ENCODE measurements at places on chromosomes 16 and 17.
A peak's percentile ranks its signal among the peaks of the same experiment; 100 is the strongest.

DNA sequence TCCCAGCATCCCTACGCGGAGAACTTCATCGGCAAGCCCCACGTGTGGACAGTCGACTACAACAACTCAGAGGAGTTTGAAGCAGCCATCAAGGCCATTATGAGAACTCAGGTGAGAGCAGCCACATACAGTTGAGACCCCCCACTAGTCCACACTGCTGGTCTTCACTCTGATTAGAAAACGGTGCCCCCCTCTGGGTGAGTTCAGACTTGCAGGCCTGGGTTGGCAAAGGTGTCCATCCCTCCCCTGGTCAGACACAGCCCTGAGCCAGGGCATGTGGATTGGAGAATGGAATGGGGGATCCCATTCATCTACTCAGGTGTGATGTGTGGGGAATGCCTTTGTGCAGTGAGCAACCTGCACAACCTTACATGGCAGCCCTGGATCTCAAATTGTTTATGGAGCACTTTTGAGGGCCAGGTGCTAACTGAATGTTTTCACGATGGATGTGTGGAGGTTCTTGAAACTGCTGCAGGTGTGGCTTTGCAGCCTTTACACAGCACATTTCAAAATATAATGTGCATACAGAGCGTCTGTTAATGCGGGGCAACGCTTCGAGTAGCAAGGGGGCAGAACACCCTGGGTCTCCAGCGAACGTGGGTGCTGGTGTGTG is 72.6 kb downstream of the MGAT5B start:
- DNase-seq, result no peak

DNA sequence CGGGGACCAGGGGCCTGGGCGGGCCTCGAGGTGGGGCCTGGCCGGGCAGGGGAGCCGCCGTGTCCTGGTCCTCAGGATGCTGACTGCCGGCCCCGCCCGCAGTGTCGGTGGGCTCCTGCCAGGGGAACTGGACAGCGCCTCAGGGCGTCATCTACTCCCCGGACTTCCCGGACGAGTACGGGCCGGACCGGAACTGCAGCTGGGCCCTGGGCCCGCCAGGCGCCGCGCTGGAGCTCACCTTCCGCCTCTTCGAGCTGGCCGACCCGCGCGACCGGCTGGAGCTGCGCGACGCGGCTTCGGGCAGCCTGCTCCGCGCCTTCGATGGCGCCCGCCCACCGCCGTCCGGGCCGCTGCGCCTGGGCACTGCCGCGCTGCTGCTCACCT is 2.3 kb upstream of the PAQR4 start:
- no peak for DNase-seq

GRCh38 chr17:27576477-27577083 is 54.4 kb upstream of the LGALS9 start:
- DNase-seq, result no peak

DNA sequence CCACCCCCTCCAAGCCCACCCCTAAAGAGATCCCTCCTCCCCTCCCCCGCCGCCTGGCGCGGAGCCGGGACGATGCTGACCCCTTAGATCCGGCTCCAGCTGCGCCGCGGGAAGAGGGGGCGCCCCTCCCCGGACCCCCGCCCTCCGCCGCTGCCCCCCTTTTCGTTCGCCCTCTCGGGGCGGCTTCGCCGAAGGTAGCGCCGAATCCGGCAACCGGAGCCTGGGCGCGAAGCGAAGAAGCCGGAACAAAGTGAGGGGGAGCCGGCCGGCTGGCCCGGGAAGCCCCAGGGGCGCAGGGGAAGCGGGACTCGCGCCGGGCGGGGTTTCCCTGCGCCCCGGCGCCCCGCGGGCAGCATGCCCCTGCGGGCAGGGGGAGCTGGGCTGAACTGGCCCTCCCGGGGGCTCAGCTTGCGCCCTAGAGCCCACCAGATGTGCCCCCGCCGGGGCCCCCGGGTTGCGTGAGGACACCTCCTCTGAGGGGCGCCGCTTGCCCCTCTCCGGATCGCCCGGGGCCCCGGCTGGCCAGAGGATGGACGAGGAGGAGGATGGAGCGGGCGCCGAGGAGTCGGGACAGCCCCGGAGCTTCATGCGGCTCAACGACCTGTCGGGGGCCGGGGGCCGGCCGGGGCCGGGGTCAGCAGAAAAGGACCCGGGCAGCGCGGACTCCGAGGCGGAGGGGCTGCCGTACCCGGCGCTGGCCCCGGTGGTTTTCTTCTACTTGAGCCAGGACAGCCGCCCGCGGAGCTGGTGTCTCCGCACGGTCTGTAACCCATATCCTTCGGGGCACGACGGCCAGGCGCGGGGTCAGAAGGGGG is 623 bp downstream of the CACNA1G start:
- no peak for DNase-seq

DNA sequence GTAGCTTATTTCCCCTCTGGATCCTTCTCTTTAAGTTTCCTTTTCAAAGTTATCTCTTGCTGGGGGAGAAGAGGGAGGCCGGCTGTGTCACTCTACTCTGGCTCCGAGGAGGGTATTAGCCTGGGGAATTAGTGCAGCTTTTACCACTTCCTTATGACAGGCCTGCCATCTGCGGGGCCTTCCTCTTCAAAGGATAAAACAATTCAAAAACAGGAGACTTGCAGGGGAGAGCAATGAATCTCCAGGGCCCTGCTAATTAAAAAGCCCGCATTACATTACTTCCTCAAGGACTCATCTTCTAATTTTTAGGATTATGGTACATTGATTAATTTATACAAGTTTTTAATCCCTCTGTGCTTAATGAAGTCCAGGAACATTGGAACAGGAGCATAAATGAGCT is 190.9 kb upstream of the CDH5 start:
- no peak for DNase-seq

DNA sequence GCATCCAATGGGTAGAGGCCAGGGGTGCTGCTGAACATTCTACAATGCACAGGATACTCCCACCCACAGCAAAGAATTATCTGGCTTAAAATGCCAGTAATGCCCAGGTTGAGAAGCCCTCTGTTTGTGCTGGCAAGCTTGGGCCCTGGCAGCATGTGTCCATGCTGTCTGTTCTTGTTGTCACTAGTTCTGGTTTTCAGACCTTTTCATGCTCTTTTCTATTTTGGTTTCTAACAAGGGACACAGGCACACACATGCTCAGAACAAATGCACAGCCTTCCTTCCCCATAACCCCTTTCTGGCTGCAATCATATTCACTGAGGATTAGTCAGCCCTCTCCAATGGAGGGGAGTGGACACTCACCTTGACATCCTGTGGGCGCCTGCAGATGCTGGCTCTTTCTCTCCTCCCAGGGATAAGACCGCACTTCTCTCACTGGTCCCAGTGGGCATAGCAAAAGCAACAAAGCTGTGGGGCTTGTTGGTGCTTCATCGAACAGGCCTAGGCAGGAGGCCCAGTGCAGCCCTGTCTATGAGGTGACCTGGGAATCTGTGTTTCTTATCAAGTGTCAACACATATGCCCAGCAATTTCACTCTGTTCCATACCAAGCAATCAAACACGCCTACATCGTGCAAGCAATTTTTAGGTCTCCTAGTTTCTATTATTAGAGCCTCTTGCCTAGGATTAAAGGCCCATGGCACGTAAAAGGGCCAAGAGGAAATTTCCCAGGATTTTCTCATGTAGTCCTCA is 271.1 kb upstream of the CCL2 start:
- peak; percentile 68 for DNase-seq

Data from G401 (cell line).